NCI-H187 (cell line): ENCODE measurements at places on chromosomes 16 and 17.

DNA sequence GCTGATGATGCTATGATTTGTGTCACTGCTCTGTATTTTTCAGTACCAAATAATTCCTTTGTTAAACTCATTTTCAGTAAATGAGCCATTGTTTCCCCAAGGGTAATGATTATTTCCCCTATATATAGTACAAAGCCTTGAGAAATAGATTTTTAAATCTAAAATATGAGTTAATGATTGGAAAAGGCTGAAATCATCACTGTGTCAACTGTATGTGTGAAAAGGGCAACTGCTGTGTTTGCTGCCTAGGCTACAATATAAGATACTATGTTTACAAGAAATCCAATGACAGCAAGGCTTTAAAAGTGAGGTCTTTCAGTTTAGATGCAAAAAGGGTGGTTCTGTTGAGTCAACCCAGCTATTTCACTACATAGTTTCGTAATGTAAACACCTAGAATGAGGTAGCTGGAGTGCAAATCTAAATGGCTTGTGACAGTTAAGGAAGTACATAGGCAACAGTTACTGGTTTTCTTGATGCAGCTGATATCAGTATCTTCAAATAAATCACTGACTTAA lies 15.3 kb downstream of the NLK start:
- DNase-seq = no peak

GRCh38 chr17:42129109-42129837 lies 6.7 kb downstream of the HSPB9 start:
- no peak for DNase-seq

- peak; percentile 34 for DNase-seq
Observed at GRCh38 chr17:83099570-83100181, 20.3 kb downstream of the METRNL start.

GRCh38 chr17:260031-260791 lies 78.8 kb upstream of the DOC2B start:
- DNase-seq = no peak

GRCh38 chr17:73187203-73187769 lies 5.6 kb upstream of the COG1 start:
- DNase-seq = no peak

DNA sequence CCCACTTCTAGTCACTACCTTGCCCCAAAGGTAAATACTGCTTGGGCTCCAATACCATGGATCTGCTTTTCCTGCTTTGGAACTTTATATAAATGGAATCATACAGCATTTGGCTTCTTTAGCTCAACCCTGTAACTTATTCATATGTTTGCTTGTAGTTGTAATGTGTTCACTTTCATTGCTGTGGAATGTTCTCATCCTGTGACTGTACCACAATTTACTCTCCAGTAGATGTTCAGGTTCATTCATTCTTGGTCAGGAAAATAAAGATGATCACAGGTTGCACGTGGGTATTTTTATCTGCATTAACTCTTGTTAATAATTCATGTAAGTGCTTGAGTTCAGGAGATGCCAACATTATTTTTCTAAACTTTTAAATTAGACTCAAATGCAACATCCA lies 6.7 kb upstream of the BEAN1 start:
- no peak for DNase-seq

- no peak for DNase-seq
Observed at GRCh38 chr16:24989494-24989893, 25.7 kb downstream of the ARHGAP17 start.

GRCh38 chr16:22624038-22624799 lies 113.5 kb downstream of the NPIPB5 start:
- DNase-seq = no peak

DNA sequence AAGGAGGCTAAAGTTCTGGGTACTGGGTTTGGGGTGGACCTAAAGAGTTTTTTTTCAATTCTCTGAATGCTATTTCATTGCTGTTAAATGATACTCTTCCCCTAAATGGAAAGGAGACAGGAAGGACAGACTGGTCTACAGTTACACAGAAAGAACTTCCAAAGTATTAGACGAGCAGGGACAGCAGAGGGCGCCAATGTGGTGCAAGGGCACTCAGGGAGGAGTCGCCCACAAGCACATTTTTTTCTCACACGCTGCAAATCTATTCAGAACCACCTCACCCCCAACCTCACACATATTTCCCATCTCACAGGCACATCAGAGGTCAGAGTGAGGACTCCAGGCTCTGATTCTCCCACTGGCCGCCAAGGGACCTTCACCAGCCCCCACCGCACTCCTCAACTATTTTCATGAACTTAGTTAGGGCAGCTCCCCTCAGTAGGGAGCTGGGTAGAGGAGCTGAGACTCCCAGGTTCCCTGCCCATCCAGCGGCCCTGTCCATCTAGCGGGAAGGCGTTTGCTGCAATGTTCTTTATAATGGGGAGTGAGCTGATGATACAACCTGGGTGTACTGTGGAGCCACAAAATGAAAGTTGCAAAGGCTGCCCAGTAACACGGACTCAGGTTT lies 6.8 kb upstream of the CA4 start:
- DNase-seq = peak; percentile 70

- DNase-seq = peak; percentile 55
Observed at GRCh38 chr16:77788181-77789084, at the start of gene VAT1L. Gene VAT1L, plus strand, starts transcription at chr16:77788564. Its CDS starts 119 bp downstream, at chr16:77788683.

DNA sequence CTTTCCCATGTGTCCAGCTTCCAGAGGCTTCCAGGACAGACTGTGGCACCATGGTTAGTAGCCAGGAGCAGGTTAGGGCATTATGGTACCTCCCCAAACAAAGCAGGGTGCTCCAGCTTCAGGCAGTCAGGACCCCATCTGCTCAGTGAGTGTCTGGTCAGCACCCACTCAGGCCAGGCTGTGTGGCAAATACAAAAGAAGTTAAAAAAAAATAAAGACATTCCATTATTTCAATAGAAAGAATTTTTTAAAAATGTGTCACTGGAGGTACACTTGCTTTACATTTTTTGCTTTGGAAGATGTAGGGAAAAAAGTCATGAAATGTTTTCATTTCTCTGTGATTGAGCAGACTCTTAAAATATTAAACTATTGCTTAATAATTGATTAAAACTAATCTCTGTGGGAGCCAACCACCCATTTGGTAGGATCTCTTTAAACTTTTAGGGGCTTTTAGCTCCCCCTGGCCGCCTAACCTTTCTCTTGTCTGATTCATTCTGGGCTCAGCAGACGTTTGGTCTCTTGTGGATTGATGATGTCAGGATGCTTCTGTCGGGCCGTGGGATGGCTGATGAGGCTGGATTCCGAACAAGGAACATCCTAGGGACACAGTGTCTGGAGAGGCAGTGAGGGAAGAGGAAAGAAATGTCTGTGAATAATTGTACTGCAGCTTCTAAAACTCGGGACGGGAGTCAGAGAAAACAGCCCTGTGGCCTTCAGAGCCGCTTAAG lies 28.4 kb upstream of the NPTX1 start:
- no peak for DNase-seq

GRCh38 chr17:65268832-65269231 lies 131.7 kb downstream of the RGS9 start:
- no peak for DNase-seq

DNA sequence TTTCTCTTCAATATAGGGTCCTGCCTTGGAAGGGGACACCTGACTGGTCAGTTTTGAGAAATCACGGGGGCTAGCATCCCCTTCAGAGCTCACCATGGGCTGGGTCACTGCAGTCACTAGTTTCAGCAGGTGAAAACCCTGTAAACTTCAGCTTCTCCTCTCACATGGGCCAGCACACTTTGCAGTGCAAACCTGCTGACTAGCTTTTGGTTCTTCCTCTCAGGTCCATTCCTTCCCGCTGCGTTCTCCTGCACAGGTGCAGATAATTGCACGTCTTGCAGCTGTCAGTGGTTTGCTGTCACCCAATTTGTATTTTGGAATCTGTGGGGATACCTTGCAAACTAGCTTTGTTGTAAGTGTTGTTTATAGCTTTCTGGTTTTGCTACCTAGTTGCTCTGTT lies 95.1 kb downstream of the LYRM1 start:
- no peak for DNase-seq

GRCh38 chr16:67184995-67185650 lies 1.4 kb upstream of the MATCAP1 start:
- peak; percentile 20 for DNase-seq

DNA sequence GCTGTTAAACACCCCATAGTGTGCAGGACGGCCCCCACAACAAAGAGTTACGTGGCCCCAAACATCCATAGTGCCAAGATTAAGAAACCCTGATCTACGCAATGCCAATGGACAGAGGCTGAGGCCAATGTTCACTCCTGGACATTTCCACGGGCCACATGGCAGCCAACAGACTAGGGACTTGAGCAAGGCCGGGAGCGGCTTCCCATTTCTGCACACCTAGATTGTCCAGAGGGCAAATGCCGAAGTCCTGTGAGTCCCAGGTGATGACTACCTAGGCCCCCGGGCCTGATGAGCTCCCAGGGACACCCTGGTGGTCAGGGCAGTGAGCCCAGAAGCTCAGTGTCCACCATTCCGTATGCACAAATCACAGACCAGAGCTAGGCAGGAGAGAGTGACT lies 95.5 kb downstream of the AMFR start:
- no peak for DNase-seq

DNA sequence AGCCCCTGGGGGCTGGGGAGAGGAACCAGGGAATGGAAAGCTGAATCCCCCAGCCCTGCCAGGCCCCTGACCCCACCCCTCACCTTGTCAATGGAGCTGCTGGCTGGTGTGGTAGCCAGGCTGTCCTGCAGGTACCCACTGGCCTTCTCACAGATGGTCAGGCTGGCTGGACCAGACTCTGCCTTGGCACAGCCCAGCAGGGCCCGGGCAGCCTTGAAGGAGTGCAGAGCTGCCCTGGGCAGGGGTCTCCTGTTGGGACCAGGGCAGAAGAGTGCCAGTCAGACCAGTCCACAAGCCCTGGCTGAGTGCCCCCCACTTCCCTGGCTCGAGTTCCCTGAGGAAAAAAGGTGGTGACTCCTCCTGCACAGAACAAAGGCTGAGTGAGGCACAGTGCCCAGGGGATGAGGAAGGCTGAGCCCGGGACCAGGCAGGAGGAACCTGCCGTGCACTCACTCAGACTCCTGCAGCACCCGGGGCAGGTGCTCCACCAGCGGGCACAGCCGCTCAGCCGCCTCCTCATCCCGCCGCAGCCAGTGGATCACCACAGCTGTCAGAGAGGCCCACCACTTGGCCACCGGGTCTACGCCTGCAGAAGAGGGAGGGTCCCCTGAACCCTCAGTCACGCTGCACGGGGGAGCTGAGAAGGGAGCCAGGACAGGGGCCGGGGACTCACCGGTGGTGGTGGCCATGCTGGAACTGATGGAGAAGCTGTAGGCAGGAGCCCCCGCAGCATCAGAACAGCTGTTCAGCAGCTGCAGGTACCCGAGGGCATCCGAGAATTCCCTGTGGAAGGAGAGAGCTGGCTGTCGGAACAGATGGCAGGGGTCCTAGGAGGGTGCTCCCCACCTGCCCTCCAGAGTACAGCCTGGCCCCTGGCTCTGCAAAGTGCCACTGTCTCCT lies 22.4 kb downstream of the SREBF1 start:
- no peak for DNase-seq

GRCh38 chr16:58265480-58266052 lies 29.3 kb downstream of the PRSS54 start:
- DNase-seq = no peak

- peak; percentile 20 for DNase-seq
Observed at GRCh38 chr16:30377050-30377811, 2.6 kb downstream of the MYL11 start.

DNA sequence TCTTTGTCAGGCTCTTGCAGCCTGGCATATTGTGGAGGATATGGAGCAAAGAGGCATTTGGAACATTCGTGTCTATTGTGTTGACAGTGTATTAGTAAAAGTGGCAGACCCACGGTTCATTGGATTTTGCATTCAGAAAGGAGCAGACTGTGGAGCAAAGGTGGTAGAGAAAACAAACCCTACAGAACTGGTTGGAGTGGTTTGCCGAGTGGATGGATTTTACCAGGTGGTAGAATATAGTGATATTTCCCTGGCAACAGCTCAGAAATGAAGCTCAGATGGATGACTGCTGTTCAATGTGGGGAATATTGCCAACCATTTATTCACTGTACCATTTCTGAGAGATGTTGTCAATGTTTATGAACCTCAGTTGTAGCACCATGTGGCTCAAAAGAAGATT lies 44.5 kb downstream of the EFCAB13 start:
- DNase-seq = no peak

- no peak for DNase-seq
Observed at GRCh38 chr17:77354420-77354669, 213.6 kb downstream of the SEC14L1 start.

DNA sequence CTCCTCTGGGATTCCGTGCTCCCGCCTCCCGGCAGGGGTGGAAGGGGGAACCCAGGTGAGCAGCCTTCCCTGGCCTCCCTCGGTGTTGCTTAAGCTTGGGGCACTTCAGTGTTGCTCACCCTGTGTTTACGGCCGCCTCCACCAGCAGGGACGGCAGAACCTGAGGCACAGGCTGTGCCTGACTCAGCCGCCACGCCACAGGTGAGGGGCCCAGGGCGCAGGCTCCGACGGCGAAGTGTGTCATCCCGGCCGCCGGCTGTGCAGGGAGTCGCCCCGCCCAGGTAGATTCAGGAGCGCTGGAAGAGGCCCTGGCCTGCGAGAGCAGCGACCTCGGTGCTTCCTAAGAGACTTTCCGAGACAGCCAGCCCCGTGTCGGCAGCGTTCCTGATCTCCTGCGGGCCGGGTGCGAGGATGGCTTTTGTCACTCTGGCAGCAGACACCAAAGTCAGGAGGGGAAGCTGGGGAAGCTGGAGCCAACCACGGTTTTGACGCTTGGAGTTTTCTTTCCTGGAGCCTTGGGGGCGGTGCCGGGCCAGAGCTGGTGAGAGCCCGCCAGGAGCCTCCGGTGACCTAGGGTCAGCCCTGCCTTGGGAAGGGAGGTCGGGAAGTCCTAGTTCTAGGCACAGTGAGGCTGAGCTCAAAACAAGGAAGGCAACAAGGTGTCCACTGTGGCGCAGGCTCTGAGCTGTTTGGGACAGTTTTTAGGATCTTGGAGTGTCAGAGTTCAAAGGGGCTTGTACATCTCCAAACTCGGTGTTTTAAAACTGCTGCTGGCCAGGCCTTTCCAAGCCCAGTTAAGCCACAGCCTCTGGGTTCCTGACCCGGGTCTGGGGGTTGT lies 2.1 kb downstream of the GSE1 start:
- DNase-seq = peak; percentile 32

- DNase-seq = peak; percentile 18
Observed at GRCh38 chr16:56657555-56658326, at the start of gene MT1F. Gene MT1F, plus strand, starts transcription at chr16:56657959. Its CDS starts 100 bp downstream, at chr16:56658059.

DNA sequence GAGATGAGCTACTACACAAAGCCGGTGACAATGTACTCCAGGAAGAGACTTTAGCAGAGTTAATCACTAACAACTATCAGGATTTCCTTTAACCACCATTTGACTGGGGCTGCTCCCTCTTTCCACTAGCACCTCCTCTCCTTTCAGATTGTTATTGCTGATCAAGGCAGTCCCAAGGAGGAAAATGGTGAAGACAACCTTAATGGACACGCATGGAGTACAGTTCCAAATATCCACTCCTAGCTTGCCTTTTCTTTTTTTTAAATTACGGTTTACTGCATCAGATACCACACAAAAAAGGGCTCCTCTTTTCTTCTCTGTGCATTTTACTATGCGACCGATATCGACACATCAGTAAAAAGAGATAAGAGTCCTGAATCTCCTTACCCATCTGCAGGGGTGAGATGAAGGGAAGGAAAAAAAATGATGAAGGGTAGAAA lies 30.9 kb downstream of the FAM222B start:
- DNase-seq = no peak

- DNase-seq = no peak
Observed at GRCh38 chr16:84810518-84811273, 9.1 kb upstream of the CRISPLD2 start.

- DNase-seq = no peak
Observed at GRCh38 chr17:28937044-28937729, 14.1 kb downstream of the PHF12 start.
